Stimulated activated CD8-positive, alpha-beta memory T cell treated with anti-CD3 and anti-CD28 coated beads, Interleukin-4, amount 100 ng/mL, for 24 hours (primary cell): ENCODE measurements at places on chromosomes 2 and 18.

DNA sequence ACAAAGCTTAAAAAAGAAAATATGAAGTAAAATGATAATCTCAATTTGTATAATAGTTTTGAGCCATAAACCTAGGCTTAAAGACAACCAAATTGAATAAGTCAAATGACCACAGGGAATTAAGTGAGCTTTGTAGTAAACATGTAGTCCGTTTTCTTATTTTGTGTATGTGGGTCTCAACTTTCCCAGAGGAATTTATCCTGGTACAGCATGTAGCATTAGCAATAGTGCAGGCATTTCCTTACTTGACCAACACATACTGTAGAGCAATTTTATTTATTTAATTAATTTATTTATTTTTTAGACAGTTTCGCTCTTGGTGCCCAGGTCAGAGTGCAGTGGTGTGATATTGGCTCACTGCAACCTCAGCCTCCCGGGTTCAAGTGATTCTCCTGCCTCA, 37.5 kb upstream of the MTCL1 start:
- DNase-seq = no peak

- no peak for DNase-seq
Observed at GRCh38 chr2:206647985-206648384, 5.7 kb downstream of the FAM237A start.

- DNase-seq = no peak
Observed at GRCh38 chr18:8341481-8342230, 267.6 kb upstream of the RAB12 start.

DNA sequence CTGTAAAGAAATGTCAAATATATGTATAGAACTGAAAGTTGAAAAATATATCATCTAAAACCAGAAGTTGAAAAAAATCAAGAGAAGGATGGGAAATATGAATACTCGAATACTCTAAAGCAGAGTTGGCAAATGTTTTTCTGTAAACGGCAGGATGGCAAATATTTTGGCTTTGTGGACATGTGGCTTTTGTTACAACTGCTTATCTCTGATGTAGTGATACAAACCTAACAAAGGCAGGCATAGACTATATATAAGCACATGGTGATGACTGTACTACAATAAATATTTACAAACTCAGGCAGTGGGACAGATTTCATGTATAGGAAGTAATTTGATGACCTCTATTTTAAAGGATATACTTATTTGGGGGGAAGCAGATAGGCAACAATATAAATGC, 224.6 kb upstream of the LRRTM4 start:
- DNase-seq = no peak

DNA sequence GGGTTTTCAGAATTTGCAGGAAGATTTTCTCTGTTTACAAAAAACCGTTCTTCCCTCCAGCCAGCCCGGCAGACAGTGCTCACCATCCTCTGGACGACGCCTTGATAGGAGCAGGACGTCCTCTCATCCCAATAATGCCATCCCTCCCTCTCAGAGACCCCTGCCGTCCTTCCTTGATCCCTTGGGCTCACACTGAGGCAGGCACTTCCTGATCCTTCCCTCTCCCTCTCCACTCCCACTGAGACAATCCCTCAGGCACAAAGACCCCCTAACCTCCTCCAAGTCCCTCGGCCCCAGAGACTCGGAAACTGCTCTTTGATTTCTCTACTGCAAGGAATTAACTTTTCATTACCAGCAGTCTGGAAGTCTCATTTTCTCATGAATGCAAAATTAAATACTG, 42.5 kb downstream of the PAX3 start:
- no peak for DNase-seq

DNA sequence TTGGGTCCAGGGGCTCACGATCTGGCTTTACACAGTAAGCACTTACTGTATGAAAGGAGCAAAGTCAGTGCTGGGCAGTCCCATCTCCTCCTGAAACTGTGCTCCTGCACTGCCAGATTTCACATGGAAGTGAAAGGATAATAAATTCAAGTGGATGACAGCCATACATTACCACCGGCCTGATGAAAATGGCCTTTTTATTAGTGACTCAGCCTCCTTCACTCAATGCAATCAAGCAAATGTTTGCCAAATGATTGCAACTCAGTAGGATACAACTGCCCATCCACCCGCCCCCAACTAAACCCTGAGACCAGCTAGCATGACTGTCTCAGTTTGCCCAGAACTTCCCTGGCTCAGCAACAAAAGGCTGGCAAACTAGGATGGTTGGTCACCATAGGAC, 77.1 kb downstream of the MYO5B start:
- no peak for DNase-seq

DNA sequence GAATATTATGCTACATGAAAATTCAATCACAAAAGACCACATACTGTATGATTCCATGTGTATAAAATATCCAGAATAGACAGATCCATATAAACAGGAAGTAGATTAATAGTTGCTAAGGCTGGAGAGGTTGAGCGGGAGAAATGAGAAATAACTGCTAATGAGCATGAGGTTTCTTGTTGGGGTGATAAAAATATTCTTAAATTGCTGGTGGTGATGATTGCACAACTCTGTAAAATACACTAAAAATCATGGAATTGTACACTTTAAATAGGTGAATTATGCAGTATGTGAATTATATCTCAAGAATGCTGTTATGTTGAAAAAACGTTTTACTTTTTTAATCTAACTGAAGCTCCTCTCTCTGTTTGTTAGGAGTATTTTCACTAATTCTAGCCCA, 101.8 kb upstream of the CREB1 start:
- DNase-seq = no peak

DNA sequence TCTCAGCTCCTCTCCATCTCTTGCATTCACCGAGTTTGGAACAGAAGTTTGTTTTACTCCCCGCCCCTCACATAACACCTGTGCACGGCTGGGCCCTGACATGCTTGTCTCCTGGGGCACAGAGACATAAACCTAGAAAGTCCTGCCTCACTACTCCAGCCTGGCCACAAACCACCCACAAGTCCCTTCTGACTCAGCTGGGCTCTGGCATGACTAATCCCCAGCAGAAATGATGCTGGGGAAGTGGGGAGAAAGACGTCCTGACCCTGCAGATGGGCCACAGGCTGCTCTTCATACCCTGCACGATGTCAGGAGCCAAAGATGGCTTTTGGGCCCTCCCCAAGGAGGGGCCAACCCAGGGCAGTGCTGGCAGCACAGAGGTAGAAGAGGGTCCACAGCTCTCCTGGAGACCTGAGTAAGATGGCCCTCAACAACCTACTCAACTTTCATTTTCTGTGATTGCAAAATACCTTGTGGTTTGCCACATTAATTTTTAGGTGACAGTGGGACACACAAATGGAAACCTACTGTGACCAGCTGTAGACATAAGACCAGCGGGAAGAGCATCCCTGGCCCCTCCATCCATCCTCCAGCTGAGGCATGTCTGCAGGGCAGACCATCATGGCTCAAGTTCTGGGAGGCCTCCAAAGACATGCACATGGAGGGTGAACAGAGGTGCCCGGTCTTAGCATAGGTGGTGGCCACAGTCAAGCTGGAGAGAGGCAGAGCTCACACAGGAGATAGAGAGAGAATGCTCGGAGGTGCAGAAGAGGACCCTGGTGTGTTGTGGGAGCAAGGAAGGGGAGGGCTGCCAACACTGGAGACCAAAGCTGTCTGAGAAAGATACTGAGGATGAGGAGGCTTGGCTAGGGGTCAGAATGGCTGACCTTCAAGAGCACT, 40.0 kb downstream of the DNMT3A start:
- DNase-seq = peak; percentile 60
